ENCODE measurements at places on chromosomes 13 and 19. TPM values are rescaled to one million over a fixed set of nuclear protein-coding genes. Genes with fewer than 3 reads are reported as not detected.

The ZNF615 gene
- 9.8 TPM for total RNA-seq

The KANK2 gene
- 19.4 TPM for total RNA-seq

The C1QTNF9 gene
- total RNA-seq, result not detected

The C1QTNF9B gene
- total RNA-seq, result not detected

The SIGLEC8 gene
- not detected for total RNA-seq

All from mammary epithelial cell (primary cell).